ENCODE measurements at places on chromosomes 11 and 22.

- no peak for DNase-seq
Measured at GRCh38 chr11:94106716-94107115, 21.9 kb upstream of the PANX1 start.

GRCh38 chr22:30574095-30574981, at the start of gene GAL3ST1:
TSS of gene GAL3ST1 (minus strand) at chr22:30574665. CDS start at chr22:30557392, 17,273 bp downstream.
- DNase-seq: no peak

DNA sequence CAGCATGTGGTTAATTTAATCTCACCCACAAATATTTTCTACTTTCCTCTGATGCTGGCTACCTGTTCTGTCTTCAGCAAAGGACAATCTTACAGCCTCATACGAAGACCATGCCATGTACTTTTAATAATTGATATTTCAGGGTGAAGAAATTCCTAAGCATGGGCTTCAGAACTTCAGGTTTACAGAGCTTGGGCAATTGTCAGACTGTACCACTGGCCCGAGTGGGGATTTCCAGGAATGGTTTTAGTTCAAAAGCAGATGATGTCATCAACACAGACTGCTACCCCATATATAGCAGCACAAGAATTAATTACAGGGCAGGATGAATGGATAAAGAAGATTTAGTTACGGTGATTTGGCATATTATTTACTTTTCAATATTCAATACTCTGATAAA, 171.8 kb downstream of the ETS1 start:
- DNase-seq: no peak

DNA sequence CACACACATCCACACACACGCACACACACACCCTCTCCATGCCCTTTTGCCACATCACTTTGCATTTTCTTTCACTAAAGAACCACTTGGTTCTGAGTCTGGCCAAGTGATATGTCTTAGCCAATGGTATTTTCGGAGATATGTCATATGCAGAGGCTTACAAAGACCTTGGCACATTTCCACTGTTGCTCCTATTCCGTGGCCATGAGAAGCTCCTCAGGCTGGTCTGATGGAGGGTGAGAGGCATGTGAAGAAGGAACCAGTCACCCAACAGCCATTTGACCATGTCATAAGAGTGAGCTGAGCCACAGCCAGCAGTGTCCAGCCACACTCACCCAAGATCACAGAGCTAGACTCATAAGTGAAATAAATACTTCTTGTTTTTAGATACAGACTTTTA, 212.6 kb upstream of the NAV2 start:
- no peak for DNase-seq

DNA sequence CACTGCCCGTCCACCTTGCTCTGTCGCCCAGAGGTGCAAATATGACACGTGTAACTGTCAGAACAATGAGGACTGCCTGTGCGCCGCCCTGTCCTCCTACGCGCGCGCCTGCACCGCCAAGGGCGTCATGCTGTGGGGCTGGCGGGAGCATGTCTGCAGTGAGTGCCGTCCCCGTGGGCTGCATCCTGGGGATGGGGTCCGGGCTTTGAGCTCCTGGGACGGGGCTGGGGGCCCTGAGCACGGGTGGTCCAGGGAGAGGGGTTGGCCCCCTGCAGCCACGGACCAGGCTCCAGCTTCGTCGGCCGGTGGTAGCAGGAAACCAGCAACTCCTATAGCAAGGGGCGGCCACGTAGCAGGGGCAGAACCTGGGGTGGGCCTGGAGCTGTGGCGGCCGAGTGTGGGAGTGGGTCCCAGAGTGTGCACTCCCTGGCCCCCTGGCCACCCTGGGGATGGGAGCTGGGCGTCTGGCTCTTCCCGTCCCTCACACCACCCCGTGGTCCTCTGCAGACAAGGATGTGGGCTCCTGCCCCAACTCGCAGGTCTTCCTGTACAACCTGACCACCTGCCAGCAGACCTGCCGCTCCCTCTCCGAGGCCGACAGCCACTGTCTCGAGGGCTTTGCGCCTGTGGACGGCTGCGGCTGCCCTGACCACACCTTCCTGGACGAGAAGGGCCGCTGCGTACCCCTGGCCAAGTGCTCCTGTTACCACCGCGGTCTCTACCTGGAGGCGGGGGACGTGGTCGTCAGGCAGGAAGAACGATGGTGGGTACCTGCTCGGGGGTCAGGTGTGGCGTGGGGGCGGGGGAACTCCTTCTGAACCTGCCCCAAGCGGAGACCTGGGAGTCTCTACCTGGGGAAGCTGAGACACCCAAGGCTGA, 10.1 kb downstream of the MUC2 start:
- DNase-seq: no peak

- no peak for DNase-seq
Measured at GRCh38 chr11:4916581-4916980, 2.6 kb downstream of the OR51G2 start.

- no peak for DNase-seq
Measured at GRCh38 chr11:73652856-73653559, 6.6 kb downstream of the PLEKHB1 start.

DNA sequence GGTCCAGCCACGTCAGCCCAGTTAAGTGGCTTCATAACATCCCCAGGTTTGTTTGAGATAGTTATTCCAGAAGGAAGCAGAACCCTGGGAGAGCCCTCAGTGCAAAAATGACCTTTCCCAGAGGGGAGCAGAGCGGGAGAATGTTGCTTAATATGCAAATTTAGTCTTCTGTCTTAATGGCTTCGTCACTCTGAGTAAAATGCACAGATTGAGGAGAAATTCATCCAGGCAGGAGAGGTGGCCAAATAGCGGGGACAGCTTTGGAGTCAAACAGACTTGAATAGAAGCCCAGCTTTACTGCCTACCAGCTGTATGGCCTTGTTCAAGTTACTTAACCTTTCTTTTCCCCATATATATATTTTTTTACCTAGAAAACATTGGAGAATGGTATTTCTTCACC, 12.3 kb upstream of the NRGN start:
- DNase-seq: no peak

GRCh38 chr22:38305471-38306448, 11.5 kb downstream of the CSNK1E start:
- DNase-seq: peak; percentile 42

- DNase-seq: no peak
Measured at GRCh38 chr11:88051396-88051795, 123.8 kb downstream of the RAB38 start.

GRCh38 chr11:65066805-65067291, 8.5 kb upstream of the NAALADL1 start:
- DNase-seq: no peak

GRCh38 chr11:87384078-87384729, 346.5 kb downstream of the TMEM135 start:
- no peak for DNase-seq

DNA sequence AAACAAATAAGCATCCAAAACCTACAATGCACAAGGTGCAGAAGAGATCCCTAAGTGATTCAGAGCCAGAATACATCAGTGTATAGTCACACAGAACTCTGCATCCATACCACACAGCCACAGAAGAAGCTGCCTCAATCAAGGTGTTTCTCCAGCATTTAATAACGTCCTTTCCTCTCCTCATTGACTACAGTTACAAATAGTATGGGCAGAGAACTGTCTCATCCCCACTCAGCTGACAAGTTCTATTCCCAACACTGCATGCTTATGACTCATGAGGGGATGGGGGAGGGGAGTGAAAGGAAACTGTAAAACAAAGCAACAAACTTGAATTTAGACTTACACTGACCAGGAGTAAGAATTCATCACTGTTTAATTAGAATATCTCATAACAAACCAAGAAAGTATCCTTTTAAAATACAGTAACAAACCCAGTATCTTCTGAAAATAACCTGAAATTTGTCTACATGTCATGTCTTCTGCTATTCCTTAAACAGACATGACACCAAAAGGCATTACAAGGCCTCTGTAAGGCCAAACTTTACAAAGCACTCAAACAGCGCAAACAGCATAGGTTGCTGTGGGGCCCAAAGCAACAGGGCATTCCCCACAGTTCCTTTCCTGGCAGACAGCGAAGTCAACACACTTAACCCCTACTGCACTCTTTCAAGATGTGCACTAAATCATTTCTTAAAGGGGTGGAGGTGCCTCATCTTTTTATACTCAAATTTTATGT, 29.3 kb downstream of the CELF1 start:
- no peak for DNase-seq

GRCh38 chr11:62857541-62857982, 18.2 kb upstream of the WDR74 start:
- DNase-seq: no peak

- DNase-seq: no peak
Measured at GRCh38 chr22:42364604-42365110, 67.5 kb downstream of the NFAM1 start.

DNA sequence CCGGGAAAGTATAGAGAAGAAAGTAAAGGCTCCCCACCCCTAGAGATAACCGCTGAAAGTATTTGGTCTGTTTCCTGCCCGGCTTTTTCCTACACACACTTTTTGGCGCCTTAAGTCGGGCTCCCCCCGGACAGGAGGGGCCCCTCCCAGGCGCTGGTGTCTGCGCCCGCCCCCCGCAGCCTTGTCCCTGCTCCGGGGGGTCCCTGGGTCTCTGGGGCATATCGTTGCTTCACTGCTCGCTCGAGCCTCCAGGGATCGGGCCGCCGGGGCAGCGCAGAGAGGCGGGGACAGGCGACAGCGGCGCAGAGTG, 928 bp upstream of the CRACR2B start:
- DNase-seq: no peak

Data from NAMALWA (cell line).